Smooth muscle cell of the coronary artery (primary cell): ENCODE measurements at places on chromosomes 12 and 14. TPM values are rescaled to one million over a fixed set of nuclear protein-coding genes. Genes with fewer than 3 reads are reported as not detected.

The OR6C68 gene
- not detected in 2 replicates for total RNA-seq

The GNB3 gene
- total RNA-seq, result 1.7 and 1.8 TPM in 2 replicates

The EML1 gene
- 28.6 and 117 TPM in 2 replicates for total RNA-seq

The TMBIM4 gene
- total RNA-seq, result 30.3 and 47.7 TPM in 2 replicates

The CDH24 gene
- 4.0 and 4.9 TPM in 2 replicates for total RNA-seq

The BHLHE41 gene
- 0.70 and 3.2 TPM in 2 replicates for total RNA-seq

The TRIM9 gene
- 0.08 and 0.59 TPM in 2 replicates for total RNA-seq

The USP5 gene
- total RNA-seq, result 82.5 and 88.9 TPM in 2 replicates

The TMEM30B gene
- 0.08 and 0.70 TPM in 2 replicates for total RNA-seq

The CACNA1C gene
- 1.7 and 7.4 TPM in 2 replicates for total RNA-seq

The TAS2R7 gene
- total RNA-seq, result not detected in 2 replicates
